ENCODE measurements at places on chromosomes 1 and 21. TPM values are rescaled to one million over a fixed set of nuclear protein-coding genes. Genes with fewer than 3 reads are reported as not detected.

YOD1 gene
- total RNA-seq, result 7.9 TPM

GCSAML gene
- not detected for total RNA-seq

MAP1LC3C gene
- 0.28 TPM for total RNA-seq

MARK1 gene
- 2.5 TPM for total RNA-seq

ALX3 gene
- total RNA-seq, result not detected

LRRC40 gene
- 20.6 TPM for total RNA-seq

FAM3B gene
- total RNA-seq, result not detected

GSTM2 gene
- total RNA-seq, result 5.4 TPM

ENSA gene
- 107 TPM for total RNA-seq

RGSL1 gene
- total RNA-seq, result not detected

U2AF1 gene
- total RNA-seq, result 13.5 TPM

MYOG gene
- total RNA-seq, result not detected

LCA5L gene
- 1.4 TPM for total RNA-seq

ZNF648 gene
- total RNA-seq, result not detected

ARHGAP29 gene
- 60.3 TPM for total RNA-seq

LYPD8 gene
- not detected for total RNA-seq

HSF2BP gene
- total RNA-seq, result 0.96 TPM

ELF3 gene
- total RNA-seq, result 2.5 TPM

RGS7 gene
- total RNA-seq, result 2.7 TPM

VANGL2 gene
- 0.28 TPM for total RNA-seq

FAM78B gene
- total RNA-seq, result under 0.01 TPM

OR2T3 gene
- total RNA-seq, result not detected

CNTN2 gene
- total RNA-seq, result under 0.01 TPM

RGS2 gene
- 48.5 TPM for total RNA-seq

LRRIQ3 gene
- 1.4 TPM for total RNA-seq

UBASH3A gene
- total RNA-seq, result not detected

MYBPH gene
- not detected for total RNA-seq

RUNX3 gene
- not detected for total RNA-seq

Measured in regular cardiac myocyte (primary cell).